ENCODE measurements at places on chromosomes 1 and 21.

DNA sequence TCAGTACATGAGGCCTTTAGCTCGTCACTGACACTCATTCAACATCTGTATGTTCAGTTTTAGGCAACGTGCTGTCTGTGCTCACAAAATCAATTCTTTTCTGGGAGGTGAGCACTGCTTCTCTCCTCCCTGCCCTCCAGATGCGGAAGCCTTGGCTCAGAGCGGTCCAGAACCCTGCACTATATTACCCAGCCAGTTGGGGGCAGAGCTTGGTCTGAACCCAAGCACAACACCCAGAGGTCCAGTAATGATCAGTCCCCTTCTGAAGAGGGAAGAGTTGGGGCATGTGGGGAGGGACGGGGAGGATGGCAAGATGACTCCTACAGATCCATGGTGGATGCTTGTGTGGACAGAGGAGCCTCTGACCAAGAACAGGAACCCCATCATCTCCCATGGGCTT is 5.6 kb upstream of the DSCAM start:
- no peak for DNase-seq

GRCh38 chr1:199811163-199811562 is 216.3 kb upstream of the NR5A2 start:
- no peak for DNase-seq

GRCh38 chr21:42846221-42846620 is 33.1 kb downstream of the WDR4 start:
- DNase-seq = no peak

- DNase-seq = no peak
These were observed 197.4 kb downstream of the SEC16B start for GRCh38 chr1:177772386-177772960.

GRCh38 chr1:239225396-239225795 is 161.0 kb upstream of the CHRM3 start:
- no peak for DNase-seq

GRCh38 chr1:30740251-30741238 is 17.0 kb downstream of the LAPTM5 start:
- DNase-seq = no peak
